GM23248 (cell line): ENCODE measurements at places on chromosomes 1 and 21. TPM values are rescaled to one million over a fixed set of nuclear protein-coding genes. Genes with fewer than 3 reads are reported as not detected.

DNA sequence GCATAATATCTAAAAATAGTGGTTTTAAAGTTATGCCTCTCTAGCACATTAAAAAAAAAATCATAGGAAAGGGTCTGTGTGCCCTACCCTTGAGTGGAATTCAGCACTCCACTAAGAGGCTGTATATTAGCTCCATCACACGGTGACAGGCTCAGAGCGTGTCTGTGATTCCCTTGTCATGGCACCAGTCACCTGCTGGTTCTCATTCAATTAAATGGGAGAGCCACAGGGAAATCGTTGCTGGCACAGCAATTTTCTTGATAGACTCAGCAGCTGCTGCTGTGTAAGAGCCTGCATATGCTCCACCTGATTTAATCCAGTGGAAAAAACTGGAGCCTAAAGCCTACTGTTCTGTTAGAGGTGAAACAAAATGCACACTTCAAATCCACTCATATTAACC, 9.5 kb downstream of the ATP6V1G3 start:
- DNase-seq: no peak

- peak; percentile 68 for DNase-seq
Observed at GRCh38 chr1:96660503-96660902, 61.1 kb upstream of the PTBP2 start.

DNA sequence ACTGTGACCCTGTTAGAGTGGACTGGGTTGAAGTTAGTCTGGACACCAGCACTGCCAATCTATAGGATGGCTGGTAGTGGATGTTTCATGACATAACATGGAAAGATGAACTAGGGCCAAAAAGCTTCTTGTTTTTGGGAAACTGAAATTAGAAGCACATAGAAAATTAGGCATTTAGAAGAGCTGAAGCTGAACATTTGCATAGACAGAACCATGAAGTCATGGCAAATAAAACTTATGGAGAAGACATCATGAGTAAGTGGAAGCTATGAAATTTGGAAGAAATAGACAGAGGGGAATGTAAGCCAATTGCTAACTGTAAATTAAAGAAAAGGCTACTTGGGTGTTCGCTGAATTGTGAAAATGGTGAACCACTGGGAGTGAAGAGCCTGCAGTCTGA, 2.7 kb upstream of the S100A11 start:
- DNase-seq: no peak

DNA sequence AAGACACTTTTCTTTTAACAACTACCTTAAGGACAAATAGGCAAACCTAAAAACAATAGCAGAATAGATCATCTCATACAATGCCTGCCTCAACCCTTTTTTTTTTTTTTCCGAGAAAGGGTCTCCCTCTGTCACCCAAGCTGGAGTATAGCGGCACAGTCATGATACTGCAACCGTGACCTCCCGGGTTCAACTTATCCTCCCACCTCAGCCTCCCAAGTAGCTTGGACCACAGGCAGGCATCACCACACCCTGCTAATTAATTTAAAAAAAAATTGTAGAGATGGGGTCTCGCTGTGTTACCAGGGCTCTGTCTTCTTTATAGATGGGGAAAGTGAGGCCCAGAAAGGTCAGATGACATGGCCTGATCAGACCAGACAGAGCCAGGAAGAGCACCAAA, 7.9 kb downstream of the SH3BGRL3 start:
- no peak for DNase-seq

NEXN gene
- total RNA-seq: 11.4 and 17.2 TPM in 2 replicates

GRCh38 chr21:42209801-42210479, 9.0 kb upstream of the ABCG1 start:
- DNase-seq: no peak
